ENCODE measurements at places on chromosomes 12 and 14.
A peak's percentile ranks its signal among the peaks of the same experiment; 100 is the strongest.

- DNase-seq, result no peak
Measured at GRCh38 chr14:53432378-53432802, 279.3 kb upstream of the DDHD1 start.

DNA sequence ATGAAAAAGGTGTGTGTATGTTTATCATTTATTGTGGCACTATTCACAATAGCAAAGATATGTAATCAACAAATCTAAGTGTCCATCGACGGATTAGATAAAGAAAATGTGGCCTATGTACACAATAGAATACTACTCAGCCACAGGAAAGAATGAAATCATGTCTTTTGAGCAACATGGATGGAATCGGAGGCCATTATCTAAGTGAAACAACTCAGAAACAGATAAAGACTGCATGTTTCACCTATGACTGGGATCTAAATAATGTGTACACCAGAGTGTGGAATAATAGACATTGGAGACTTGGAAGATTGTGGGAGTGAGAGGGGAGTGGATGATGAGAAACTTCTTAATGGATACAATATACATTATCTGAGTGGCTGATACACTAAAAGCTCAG, 44.0 kb downstream of the CCER1 start:
- DNase-seq, result no peak

GRCh38 chr12:114399664-114400211, 6.2 kb downstream of the TBX5 start:
- no peak for DNase-seq

- no peak for DNase-seq
Measured at GRCh38 chr14:25150401-25150800, 100.5 kb upstream of the STXBP6 start.

DNA sequence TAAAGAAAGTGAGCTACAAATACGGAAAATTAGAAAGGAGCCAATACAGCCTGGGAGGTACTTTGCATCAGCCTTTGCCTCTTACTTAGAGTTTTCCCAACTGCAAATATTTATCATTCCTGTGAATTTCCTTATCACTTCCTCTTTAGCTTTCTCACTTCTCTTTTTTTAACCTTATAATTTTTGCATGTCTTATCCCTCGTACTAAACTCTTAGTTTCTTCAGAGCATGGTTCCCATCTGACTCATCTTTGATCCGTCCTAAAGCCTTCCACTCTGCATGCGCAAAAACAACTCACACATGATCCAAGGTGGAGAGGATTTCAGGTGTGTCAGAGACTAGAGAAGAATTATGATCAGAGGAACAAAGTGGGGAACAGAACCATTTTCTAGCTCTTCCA, 9.6 kb upstream of the SNAPC1 start:
- no peak for DNase-seq

- DNase-seq, result no peak
Measured at GRCh38 chr12:87920139-87920538, 109.1 kb downstream of the C12orf50 start.

- DNase-seq, result no peak
Measured at GRCh38 chr14:58724702-58725101, 86.9 kb downstream of the DACT1 start.

DNA sequence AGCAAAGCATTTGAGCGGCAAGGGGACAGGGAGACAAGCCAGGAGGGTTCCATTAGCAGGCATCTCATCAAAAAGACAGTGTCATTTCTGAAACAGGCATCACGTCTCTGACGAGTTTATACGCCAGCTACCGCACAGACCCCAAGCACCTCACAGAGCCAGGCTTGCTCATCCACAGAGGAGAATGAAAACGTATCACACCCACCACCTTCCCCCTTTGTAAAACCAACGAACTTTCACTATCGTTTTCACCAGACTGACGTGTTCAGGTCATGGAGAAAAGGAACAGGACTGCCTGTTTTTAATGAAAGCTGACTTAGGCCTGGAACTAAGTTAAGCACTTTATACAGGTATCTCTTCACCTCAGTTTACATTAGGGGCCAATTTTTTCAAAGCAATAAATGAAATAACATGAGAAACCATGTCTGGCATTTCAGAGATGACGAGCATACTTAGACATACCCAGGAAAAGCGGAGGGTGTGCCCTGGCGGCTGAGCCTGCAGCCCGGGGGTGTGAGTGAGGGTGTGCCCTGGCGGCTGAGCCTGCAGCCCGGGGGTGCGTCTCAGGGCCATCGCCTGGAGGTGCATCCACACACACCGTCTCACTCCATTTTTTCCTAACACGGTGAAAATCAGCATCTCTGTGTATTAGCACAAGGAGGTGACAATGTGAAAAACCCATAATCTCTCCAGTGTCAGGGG, 41.9 kb downstream of the STX2 start:
- DNase-seq, result peak; percentile 14

DNA sequence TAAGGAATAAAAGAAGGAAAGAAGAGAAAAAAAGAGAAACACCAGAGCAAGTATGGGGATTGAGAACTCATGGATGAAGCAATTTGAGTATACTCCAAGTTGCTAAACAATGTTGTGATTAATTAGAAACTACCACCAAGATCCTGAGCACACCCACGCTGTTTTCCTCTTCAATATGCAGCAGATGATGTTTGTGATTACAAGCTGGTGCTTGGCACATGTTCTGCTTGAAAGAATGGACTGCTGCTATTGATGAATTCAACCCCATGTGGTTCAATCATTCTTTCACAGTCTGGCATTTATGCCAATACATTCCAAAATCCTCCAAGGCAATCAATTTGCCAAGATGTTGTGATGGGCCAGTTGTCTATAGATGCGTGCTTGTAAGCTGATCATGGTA, 146.8 kb downstream of the SLC2A13 start:
- no peak for DNase-seq

- DNase-seq, result no peak
Measured at GRCh38 chr12:75837700-75838099, 193.9 kb downstream of the PHLDA1 start.

DNA sequence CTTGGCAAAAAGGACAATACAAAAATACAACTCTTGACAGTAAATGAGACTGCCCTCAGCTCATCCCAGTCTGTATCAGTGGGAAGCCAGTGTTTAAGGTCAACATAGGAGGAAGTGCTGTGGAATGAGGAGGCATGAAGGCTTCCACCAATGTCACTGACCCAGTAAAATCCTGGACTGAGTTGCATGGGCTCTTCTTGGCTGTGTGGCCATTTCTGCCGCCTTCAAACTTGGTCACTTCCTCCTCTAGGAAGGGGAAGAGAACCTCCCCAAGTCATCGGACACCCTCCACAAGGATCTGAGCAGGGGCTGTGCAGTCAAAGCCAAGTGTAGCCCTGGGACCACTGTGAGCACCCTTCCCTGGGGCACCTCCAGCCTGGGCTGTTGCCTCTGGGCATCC, 11.9 kb downstream of the GPR68 start:
- no peak for DNase-seq

GRCh38 chr12:42372154-42372791, 46.3 kb downstream of the PPHLN1 start:
- DNase-seq, result peak; percentile 12

GRCh38 chr12:128852885-128853599, at the start of gene GLT1D1:
Gene GLT1D1, plus strand, starts transcription at chr12:128853478. Its CDS starts 104 bp downstream, at chr12:128853582.
- DNase-seq, result no peak

GRCh38 chr12:20885116-20885515, 74.6 kb downstream of the SLCO1B3 start:
- DNase-seq, result no peak

DNA sequence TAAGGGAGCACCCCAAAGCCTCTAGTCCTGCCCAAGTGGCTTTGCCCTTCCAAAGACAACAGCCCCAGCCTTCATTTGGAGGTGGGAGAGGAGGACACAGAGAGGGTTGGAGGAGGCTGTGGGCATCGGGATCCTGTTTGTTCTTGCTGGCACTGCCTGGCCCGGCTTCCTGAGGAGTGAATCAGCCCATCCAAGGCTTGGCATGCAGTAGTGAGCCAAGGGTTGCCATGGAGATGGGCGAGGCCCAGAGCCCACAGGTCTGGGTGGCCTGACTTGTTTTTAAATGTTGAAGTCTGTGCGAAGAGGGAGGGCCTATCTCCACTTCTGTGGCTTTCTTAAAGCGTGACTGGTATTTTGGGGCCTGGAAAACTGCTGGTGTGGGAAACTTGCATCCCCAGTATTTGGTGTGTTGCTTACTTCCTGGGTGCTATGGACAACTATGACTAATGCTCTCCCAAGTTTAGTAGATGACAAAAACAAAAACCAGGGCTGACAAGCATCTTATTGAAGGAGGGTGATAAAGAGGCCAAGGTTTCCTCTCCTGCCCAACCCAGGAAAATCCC, 15.8 kb downstream of the CD9 start:
- DNase-seq, result no peak

- no peak for DNase-seq
Measured at GRCh38 chr12:105175397-105175990, 60.5 kb downstream of the APPL2 start.

- DNase-seq, result no peak
Measured at GRCh38 chr14:73394317-73394716, 64.0 kb downstream of the NUMB start.

- DNase-seq, result no peak
Measured at GRCh38 chr12:132465269-132466190, 24.4 kb upstream of the FBRSL1 start.

DNA sequence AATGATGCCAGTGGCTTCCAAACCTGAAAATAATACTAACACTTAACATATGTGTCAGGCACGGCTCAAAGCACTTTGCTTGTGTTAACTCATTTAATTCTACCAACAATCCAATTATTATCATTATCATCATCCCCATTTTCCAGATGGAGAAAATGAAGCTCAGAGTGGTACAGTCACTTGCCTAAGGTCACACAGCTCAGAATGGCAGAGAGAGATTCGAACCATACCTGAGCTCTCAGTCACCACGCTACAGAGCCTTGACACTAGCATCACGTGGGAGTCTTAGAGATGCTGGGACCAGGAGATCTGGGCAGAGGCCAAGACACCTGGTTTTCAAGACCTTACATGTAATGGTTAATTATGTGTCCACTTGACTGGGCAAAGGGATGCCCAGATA, 34.2 kb downstream of the DHX37 start:
- no peak for DNase-seq

DNA sequence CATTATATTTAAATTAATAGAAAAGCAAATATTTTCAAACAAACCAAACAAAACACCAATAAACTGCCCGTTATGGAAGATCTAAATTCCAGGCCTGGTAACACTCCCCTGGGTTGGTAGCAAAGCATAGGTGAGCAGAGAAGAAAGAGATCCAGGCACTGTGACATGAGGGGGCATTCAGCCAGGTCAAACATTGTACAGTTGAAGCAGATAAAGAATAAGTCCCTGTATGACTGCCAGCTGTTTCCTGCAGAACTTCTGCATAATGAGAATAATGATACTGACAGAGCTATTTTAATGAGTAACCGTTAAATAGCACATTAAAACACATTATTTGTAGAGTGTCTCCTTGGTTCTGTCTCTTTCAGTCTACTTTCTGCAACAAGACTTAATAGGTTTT, 35.4 kb downstream of the SLC38A1 start:
- no peak for DNase-seq

DNA sequence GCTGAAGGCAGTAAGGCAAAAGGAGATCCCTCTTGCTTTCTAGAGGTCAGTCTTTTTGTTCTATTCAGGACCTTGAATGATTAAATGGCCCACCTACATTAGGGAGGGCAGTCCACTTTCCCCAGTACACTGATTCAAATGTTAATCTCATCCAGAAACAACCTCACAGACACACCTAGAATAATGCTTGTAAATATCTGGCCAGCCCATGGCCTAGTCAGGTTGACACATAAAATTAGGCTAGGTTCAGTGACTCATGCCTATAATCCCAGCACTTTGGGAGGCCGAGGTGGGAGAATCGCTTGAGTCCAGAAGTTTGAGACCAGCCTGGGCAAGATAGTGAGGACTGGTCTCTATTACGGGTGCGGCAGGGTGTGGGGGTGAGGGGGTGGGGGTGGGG, 43.5 kb downstream of the MIPOL1 start:
- no peak for DNase-seq

DNA sequence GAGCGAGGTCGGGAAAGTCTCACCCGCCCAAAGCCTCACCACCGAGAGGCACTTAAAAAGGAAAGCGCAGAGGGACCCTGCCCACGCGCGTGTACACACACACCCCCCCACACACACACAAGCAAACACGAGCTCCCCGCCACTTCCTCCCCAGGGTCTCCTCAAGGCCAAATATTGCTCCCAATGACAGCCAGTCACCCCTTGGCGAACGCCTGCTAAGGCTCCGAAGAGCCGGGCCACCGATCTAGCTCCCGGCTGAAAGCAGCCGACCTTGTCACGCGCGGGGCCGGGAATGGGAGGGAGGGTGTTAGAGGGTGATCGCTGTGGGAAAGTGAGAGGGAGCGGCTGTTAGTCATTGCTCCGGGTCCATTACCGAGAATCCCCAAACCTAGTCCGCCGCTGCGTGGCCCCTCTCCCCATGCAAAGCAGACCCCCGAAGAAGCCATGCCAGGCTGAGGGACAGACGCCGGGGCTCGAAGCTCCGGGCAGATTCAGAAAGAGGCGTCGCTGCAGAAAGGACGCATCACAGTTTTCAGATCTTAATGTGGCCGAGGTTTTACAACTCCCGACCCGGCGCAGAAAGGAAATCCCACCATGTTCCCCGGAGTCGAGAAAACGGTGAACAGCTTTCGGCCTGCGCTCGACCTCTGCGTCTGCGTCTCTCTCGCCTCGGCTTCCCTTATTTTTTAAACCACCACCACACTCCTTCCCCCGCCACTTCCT, 2.6 kb downstream of the BMP4 start:
- no peak for DNase-seq

GRCh38 chr12:76587428-76588178, 28.0 kb upstream of the OSBPL8 start:
- DNase-seq, result no peak

GRCh38 chr12:124179936-124180607, 114.8 kb upstream of the RFLNA start:
- no peak for DNase-seq

GRCh38 chr14:50569714-50570274, 9.8 kb downstream of the ATL1 start:
- DNase-seq, result no peak

GRCh38 chr14:94120667-94121340, 8.6 kb downstream of the IFI27L2 start:
- DNase-seq, result no peak

DNA sequence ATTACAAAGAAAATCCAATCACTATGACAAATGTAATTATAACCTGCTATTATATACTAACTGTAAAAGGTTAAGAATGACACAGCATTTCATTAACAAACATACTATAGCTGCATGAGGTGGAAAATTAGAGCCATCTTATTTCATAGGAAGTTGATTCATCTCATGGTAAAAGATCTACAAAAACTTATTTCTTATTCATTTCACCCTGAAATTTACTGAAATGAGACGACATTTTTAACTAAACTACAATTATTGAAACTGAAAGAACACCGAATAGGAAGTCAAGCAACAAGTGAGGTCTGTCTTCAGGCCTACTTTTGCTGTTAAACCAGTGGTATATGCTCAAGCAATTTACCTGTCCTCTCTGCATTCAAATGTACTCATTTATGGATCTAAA, 87.2 kb downstream of the CEP83 start:
- DNase-seq, result no peak
